G401 (cell line): ENCODE measurements at places on chromosomes 13 and 19.

- no peak for DNase-seq
Observed at GRCh38 chr13:30135868-30136267, 171.5 kb downstream of the KATNAL1 start.

- DNase-seq: no peak
Observed at GRCh38 chr13:83121896-83122295, 760.4 kb downstream of the SLITRK1 start.

GRCh38 chr13:94682229-94682628, 30.1 kb downstream of the SOX21 start:
- no peak for DNase-seq

- no peak for DNase-seq
Observed at GRCh38 chr13:112887151-112887550, 81.9 kb upstream of the MCF2L start.

DNA sequence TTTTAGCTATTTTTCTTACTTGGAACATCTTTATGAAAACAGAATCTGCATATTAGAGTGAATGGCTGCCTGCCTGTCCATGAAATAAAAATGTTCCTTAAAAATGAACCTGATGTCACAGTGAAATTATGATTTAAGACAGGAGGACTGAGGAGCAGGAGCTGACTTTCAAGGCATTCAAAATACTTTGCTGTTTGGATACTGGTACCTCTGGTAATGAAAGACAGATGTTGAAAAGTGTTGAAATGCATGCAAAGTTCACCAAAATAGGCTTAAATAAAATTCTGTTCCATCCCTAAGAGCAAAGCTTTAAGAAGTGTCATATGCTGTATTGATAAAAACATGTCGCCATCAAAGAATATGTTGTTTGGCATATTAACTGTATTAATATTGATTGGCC, 1.7 kb downstream of the ARHGEF7 start:
- DNase-seq: no peak

DNA sequence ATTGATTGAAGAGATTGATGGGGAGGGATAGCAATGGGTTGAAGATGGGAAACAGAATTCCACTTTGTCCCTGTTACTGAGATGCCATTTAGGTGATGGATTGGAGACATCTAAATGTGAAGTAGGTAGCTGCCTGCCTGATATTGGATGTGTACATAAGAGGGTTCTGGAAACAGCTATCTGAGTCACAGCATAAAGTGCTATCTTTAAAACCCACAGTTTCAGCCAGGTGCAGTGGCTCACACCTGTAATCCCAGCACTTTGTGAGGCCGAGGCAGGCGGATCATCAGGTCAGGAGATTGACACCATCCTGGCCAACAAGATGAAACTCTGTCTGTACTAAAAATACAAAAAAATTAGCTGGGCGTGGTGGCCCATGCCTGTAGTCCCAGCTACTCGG, 72.6 kb downstream of the DNAJC3 start:
- DNase-seq: no peak
